ENCODE measurements at places on chromosomes 4 and X.

- no peak for DNase-seq
Observed at GRCh38 chr4:48639807-48640206, 140.3 kb downstream of the FRYL start.

GRCh38 chrX:54492340-54492739, 3.7 kb downstream of the FGD1 start:
- peak; percentile 28 for DNase-seq

DNA sequence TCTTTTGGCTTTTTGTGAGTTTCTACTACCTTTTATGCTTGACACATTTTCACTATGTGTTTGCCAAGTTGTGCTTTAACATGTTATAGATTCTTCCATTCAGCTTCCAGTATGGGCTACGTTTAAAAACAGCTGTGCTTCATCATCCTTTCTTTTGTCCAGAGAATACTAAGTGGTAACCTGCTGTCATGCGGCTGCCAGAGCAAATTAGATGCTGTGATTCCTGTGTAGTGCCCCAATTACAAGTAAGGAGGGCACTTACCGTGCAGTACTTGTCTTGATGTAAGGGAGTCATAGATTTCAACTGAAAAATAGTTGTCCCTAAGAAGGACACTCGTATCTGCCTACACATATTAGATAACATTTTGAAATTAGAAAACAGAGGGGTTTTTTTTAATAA, 531.8 kb upstream of the GALNTL6 start:
- no peak for DNase-seq

- DNase-seq = peak; percentile 6
Observed at GRCh38 chr4:148634476-148634875, 192.3 kb upstream of the NR3C2 start.

- DNase-seq = no peak
Observed at GRCh38 chrX:100731441-100732281, at the start of gene SYTL4. Gene SYTL4, minus strand, starts transcription at chrX:100732121. Its CDS starts 30,084 bp downstream, at chrX:100702037.

- DNase-seq = peak; percentile 92
Observed at GRCh38 chr4:56134266-56134665, 185.5 kb downstream of the CEP135 start.

DNA sequence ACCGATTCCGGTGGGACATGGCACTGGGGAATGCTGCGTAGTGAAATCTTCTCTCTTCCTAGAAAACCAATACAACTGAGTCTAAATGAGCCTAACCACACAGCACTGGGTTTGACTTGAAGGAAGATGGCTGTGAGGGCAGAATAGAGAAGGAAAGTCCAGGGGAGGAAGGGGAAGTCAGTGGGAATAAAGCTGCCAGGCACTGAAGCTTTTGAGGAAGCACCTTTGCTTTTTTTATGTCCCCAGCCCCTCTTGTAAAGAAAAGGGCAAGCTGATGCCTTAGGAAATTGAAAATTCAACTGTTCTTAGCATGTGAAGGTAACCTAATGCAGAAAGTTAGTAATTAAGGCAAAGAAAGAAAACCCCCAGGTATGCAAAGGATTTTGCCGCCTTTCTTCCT, 20.6 kb downstream of the MED28 start:
- DNase-seq = no peak

DNA sequence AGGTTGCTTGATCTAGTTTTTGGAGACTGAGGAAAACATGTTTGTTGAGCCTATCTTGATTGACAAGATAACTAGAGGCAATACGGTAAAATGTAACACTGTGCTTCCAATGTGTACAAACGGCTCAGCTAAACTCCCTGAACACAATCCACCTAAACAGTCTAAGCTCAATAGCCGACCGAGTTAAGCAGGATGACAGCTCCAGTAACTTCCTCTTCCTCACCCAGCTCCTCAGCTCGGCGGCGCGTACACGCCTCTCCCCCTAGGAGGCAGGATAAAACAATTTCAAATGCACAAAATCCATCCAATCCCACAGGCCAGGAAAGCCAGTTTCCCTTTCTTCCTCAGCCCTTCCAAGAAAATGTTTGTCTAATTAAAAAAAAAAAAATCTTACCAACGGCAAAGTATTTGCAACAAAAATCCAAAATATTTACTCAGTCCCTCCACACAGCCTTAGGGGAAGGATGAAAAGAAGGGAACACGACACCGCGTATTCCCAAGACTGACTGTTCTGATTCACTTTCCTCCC, 1.0 kb downstream of the CNOT6L start:
- no peak for DNase-seq

DNA sequence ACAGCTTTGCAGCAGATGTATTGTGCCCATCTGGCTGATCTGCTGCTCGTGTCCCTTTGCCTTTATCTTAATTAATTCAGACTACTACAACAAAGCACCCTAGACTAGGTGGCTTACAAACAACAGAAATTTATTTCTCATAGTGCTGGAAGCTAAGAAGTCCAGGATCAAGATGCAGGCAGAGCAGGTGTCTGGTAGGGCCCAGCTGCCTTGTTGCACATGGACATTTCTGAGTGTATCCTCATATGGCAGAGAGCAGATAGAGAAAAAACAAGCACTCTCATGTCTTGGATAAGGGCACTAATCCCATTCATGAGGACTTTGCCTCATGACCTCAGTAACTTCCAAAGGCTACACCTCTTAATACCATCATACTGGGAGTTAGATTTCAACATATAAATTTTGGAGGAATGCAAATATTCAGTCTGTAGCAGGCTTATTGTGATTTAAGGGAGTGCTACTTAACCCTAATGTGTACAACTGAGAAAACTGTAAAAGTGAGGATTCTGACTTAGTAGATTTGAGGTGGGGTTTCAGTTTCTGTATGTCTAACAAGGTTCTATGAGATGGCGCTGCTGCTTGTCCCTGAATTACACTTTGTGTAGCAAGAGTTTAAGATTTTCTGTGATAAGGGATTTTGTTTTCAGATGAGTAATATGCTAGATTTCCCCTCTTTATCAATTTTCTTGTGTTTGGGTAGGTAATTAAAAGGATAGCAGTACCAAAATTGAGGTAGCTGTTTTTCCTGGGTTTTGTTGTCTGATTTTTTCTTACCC, 473.2 kb upstream of the TECRL start:
- DNase-seq = no peak

- DNase-seq = no peak
Observed at GRCh38 chr4:26525771-26526150, 35.5 kb upstream of the CCKAR start.
